ENCODE measurements at places on chromosomes 11 and 22. TPM values are rescaled to one million over a fixed set of nuclear protein-coding genes. Genes with fewer than 3 reads are reported as not detected.

DNA sequence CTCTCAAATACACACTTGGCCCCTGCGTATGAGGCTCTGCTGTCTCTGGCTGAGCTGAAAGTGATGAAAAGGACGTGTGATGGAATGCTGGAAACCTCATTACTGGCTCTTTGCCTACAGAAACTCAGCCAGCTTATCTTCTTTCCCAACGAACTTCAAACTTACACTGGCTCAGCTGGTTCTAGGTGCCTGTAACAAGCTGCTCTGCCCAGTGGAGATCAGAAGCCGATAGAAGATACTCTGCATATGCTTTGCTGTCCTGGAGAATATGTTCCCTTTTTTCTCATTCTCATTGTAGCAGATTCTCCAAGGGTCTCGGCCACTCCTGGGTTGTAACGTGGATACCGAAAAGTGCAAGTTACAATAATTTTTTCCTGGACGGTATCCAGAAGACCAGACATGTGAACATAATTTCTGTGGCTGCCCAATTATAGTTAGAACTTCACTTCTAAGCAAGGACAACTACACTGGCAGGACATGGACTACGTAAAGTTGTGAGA, 405.3 kb upstream of the CCDC90B start:
- no peak for DNase-seq

DNA sequence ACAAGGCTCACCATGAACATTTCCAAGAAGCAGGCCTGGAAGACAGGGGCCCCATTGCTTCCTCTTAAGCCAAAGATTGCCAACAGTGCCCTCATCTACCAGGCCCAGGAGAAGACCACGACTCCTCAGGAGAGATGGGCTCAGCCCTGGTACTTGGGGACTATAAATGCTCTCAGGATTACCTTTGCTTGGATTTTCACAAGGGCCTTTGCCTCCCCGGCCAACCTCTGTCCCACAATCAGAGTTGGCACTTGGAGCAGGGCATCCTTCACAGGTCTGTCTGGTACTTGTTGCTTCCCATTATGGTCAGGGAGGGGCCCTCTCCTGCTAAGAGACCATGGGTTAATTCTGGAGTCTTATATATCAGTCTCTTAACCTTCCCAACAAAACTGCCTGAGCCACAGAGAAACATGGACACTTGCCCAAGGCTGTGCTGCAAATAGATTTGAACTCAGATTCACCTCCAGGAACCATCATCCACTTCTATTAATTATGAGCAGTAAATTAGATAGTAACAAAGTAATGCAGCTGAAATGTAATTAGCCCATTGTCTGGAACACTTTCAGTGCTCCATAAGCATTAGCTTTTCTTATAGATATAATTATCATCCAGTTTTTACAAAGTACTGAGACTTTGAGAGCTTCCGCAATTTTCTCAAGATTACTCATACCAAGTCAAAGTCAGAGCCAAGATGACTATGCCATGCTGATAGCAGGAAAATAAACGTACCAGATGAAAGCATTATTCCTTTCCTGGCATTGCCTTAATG, 33.5 kb downstream of the POU2AF3 start:
- DNase-seq, result no peak

DNA sequence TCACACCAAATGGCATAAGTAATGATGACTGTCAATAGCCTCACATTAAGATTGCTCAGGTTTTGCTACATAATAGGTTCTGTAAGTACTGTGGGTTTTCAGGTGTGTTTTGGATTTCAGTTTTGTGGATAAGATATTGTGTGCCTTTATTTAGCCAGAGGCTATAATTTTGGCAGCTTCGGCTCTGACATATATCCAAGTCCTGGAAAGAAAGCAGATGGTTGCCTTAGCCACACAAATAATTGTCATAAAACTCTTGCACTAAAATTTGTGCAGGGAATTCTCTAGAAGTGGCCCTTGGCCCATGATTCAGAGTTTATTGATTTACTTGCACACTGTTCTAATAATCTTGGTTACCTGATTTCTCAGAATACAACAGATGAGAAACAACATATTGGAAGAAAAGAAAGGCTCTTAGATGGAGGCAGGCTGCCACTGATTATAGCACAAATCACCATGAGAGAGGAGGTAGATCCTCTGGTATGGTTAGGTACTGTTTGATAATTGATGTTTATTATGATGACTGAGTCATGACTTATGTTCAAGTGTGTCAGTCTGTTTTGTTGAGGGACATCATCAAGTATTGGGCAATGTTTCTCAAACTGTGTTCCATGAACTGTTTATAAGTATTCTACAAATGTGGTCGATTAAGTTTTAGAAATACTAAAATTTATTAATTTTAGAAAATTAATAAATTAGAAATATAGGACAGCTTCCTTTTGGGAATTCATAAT, 9.6 kb downstream of the REXO2 start:
- DNase-seq, result no peak

DNA sequence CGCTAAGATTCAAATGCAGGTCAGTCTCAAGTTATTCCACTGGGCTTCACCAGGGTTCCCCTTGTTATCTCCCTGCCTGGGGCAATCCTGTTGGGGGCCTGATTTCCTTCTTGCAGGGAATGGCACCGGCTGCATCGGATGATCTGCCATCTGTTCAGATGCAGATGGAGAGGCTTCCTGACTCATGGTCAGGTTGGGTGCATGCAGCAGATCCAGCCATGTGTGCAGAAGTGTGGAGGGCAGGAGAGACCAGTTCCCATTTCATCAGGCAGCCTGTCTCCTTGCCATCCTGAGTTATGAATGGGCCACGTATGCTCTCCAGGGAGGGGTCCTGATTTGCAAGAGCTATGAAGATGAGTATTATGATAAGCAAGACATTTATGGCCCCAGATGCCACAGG, 161.2 kb upstream of the PLET1 start:
- no peak for DNase-seq

DNA sequence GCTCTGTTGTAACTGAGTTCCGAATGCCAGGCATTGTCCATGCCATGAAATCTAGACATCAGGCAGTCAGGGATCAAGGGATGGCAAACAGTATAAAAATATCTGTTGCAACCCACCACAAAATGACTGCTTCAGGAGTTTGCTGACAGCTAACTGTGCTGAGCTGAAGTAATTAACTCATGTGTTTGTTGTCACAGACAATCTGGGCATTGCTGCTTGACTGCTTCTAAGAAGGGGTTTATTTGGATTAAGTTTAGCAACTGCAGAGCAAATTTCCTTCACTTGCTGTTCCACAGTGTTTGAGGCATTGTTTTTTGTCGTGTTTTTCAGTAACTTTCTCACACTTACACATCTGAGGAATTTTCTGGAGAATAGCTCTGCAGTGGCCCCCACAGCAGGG, 30.4 kb downstream of the BSX start:
- DNase-seq, result no peak

GRCh38 chr11:112265659-112266409, 5.2 kb upstream of the PLET1 start:
- no peak for DNase-seq

DNA sequence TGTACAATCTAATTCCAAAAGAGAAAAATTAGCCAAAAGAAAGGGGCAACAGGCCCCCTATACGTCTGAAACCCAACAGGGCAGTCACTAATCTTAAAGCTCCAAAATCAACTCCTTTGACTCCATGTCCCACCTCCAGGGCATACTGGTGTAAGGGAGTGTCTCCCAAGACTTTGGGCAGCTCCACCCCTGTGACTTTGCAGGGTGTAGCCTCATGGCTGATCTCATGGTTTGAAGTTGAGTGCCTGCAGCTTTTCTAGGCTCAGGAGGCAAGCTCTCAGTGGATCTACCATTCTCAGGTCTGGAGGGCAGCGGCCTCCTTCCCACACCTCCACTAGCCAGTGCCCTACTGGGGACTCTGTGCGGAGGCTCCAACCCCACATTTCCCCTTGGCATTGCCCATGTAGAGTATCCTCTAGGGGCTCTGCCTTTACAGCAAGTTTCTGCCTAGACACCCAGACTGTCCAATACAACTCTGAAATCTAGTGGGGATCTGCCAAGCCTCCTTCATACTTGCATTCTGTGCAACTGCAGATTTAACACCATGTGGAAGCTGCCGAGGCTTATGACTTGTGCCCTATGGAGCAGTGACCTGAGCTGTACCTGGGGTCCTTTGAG, 94.5 kb downstream of the TRIM29 start:
- no peak for DNase-seq

DNA sequence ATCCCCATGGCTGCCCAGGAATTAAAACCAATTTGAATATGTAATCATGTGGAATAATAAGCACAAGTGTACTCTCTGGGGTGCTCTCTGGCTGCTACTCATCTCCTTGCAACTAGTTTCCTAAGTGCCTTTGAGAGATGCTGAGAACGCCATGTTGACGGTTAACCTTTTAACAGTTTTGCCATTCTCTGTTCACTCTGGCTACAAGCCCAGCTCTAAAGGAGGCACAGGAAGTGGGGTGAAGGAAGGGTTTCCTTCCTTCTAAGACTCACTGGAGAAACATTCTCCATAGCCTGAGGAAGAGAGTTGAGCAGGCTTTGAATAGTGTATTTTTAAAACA, 122.0 kb upstream of the ZC3H12C start:
- DNase-seq, result no peak

- no peak for DNase-seq
Observed at GRCh38 chr11:32290783-32291182, 144.6 kb downstream of the WT1 start.

DNA sequence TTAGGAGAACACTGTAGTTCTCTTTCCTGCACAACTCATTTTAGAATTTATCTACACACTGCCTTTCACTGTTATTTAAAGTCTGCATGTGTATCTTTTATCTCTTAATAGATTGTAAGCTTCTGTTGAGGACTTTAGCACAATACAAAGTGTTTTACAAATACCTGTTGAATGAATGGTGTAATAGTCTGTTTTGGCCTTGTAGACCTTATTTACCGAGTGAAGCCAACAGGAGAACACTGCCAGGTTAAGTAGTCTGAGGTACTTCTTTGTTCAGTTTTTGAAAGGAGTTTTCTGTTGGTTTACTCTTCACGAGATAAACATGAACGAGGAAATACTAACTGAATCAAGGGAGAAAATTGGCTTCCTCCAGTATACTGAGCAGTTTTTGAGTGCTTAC, 31.0 kb downstream of the SIK2 start:
- no peak for DNase-seq

GRCh38 chr11:45062974-45063635, 83.3 kb upstream of the PRDM11 start:
- no peak for DNase-seq

GRCh38 chr11:62393061-62393611, 25.7 kb upstream of the SCGB1A1 start:
- no peak for DNase-seq

GRCh38 chr22:36102995-36103394, 57.6 kb downstream of the APOL3 start:
- DNase-seq, result no peak

GRCh38 chr11:67160045-67160444, 41.0 kb downstream of the KDM2A start:
- DNase-seq, result no peak

GRCh38 chr11:7467652-7468051, 17.7 kb upstream of the OLFML1 start:
- DNase-seq, result no peak

- DNase-seq, result no peak
Observed at GRCh38 chr11:69594481-69594880, 46.5 kb upstream of the CCND1 start.

DNA sequence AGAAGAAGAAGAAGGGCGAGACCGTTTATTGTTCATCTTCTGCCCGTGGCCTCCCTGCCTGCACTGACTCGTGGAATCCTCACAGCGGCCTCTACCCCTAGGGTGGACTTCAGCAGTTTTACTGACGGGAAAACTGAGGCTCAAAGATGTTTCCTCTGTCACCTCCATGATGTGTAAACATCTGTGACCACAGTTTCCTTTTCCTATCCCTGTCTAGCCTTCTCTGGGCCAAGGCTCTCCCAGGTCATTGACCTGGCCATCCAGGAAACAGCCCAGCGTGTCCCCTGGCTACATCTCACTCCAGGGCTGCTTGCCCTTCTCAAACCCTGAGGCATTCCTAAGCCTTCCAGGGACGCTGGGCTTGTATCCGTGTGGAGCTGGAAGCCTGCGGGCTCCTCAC, 49.0 kb upstream of the GCAT start:
- no peak for DNase-seq

DNA sequence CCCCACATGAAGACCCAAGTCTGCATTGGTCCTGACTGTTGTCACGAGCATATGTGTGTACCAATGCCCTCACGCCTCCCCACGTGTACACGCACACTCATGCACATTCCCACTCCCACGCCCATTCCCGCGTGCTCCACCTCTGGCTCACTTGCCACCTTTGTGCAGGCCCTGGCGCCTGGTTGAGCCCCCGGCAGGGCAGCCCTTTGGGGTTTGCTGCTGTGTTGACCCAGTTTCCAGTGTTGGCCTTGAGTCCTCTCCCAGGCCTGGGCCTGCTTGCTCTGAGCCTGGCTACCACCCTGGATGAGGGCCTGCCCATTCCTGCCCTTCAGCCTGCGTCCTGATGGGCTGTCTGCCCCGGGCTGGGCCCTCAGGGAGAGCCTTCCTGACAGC, 18.2 kb downstream of the PVALB start:
- DNase-seq, result no peak

DNA sequence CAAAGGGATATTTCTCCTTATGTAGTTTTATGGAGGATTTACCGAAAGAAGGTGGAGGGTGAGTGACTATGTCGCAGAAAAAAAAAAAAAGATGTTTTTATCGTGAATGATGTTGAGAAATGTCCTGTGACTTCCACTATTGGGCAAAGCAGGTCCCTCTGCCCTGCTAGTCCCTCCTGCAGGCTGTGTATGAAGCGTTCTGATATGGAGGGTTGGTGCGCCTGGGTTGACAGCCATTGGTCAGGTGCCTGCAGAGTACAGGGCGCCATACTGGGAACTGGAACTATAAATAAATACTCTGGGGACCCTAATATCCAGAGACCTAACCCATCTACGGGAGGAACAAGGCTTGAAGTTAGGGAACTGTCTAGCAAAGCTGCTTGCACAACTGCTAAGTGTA, 1.5 kb downstream of the IL17RA start:
- DNase-seq, result no peak

GRCh38 chr22:46969491-46969890, 207.0 kb downstream of the TBC1D22A start:
- no peak for DNase-seq

DNA sequence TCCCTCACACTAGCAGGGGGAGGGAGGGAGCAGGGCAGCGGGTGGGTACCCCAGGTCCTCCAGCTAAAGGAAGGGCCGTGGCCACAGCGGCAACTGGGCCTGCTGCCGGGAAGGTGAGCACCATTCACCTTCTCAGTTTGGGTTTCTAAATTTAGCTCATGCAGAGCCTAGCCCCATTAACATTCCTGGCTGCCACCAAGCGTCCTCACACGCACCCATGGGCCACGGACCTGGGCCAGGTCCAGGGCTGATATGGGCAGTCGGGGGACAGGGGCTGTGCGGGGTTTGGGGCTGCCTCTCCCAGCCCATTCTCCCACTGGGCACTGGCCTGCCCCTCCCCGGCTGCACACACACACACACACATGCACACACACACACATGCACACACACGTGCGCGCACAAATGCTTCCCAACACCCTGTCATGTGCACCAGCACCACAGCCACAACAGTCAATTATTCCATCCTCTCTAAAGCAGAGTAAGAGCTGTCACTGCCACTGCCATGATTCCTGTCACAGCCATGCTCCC, 28.7 kb downstream of the SYT7 start:
- DNase-seq, result no peak

The PLAAT3 gene
- total RNA-seq, result 85.7 TPM

The RAG2 gene
- not detected for total RNA-seq

The KCNE3 gene
- 0.55 TPM for total RNA-seq
